ENCODE measurements at places on chromosomes 7 and 10.

DNA sequence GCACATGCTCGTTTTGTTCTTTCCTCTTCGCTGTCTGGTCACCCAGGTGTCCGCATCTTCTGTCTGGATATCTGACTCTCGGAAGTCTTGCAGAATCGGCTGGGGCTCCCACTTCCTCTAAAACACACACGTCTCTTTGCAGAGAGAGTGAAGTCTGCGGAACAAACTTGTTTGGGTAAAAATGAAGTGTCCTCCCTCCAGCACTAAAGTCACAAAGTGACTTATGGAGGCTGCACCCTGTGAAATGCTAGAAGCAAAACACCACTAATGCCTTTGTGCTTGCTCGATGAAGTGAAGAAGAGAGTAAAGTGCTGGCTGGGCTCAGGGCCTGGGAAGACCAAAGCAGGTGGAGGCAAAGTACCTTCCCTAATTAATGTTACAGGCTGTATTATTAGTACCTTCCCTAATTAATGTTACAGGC is 71.4 kb downstream of the FGFR2 start:
- DNase-seq: no peak

- DNase-seq: no peak
Measured at GRCh38 chr7:83739527-83739926, 90.6 kb upstream of the SEMA3E start.

DNA sequence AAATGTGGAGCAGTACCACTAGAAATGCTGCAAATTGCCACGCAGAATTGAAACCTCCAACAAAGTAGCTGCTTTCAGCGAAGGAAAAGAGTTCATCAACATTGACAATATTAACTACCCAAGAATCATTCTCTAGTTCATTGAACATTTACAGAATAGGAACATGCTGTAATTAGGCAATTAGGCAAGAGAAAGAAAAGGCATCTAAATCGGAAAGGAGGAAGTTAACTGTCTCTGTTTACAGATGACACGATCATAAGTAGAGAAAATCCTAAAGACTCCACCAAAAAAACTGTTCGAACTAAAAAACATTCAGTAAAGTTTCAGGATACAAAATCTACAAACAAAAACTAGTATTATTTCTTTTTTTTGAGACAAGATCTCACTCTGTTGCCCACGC is 8.9 kb upstream of the PKD1L1 start:
- no peak for DNase-seq

GRCh38 chr10:107686095-107686494 is 521.6 kb upstream of the SORCS1 start:
- DNase-seq: no peak

DNA sequence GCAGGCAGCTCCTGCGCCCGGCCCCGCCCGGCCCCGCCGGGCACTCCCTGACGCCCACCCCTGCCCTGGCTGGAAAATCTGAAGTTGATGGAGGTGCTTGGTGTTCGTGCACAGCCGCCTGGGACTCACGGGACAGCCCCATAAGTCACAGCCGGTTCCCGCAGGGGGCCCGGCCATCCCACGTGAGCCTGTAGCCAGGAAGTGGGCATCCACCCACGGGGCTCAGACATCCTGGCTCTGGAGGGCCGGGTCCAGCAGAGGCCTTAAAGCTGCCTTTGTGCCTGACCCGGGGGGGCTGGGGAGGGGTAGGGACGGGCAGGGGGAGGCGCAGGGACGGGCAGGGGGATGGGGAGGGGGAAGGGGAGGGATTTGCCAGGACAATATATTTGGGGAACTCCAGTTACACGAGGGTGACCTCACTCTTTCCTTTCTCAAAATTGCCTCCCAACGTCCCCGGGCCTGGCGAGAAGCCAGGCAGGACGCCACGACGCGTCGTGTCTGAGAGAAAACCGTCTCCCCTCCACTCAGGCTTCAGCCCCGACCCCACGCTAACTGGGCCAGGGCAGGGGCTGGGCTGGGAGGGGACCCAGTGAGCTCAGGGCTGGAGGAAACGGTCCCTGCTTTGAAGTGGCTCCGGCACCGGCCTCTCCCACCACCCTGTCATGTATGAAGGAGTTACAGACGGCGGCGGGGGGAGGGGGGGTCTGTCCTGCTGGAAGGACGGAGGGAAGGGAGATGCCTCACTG is 82.1 kb upstream of the PDGFA start:
- peak; percentile 90 for DNase-seq

- no peak for DNase-seq
Measured at GRCh38 chr7:21084286-21084685, 297.6 kb upstream of the SP8 start.

DNA sequence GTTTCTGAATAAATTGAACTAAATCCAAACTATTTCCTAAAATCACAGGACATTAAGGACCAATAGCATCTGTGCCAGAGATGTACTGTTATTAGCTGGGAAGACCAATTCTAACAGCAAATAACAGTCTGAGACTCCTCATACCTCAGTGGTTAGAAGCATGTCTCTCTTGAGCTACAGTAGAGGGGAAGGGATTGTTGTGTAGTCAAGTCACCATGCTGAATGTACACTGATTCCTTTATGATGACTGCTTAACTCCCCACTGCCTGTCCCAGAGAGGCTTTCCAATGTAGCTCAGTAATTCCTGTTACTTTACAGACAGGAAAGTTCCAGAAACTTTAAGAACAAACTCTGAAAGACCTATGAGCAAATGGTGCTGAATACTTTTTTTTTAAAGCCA is 13.9 kb downstream of the MEST start:
- DNase-seq: no peak

GRCh38 chr10:13087986-13088618 is 11.9 kb upstream of the OPTN start:
- DNase-seq: no peak

DNA sequence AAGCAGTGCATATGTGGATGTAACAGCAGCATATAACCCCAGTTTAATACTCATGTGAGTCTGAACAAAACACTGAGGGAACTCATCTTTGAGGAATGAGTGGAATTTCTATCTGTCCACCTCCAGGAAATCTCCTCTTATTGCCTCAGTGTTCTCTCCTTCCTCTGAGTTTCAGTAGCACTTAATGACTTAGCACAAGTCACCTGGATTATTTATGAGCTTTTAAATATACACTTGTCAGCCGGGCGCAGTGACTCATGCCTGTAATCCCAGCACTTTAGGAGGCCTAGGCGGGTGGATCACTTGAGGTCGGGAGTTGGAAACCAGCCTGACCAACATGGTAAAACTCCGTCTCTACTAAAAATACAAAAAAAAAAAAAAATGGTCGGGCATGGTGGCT is 4.3 kb downstream of the LRRC20 start:
- no peak for DNase-seq

Data from stimulated activated naive CD8-positive, alpha-beta T cell treated with anti-CD3 and anti-CD28 coated beads, Interleukin-15, amount 100 ng/mL, for 72 hours (primary cell).